ENCODE measurements at places on chromosomes 3 and 15.

- no peak for DNase-seq
Measured at GRCh38 chr15:99409097-99409473, 156.7 kb upstream of the MEF2A start.

DNA sequence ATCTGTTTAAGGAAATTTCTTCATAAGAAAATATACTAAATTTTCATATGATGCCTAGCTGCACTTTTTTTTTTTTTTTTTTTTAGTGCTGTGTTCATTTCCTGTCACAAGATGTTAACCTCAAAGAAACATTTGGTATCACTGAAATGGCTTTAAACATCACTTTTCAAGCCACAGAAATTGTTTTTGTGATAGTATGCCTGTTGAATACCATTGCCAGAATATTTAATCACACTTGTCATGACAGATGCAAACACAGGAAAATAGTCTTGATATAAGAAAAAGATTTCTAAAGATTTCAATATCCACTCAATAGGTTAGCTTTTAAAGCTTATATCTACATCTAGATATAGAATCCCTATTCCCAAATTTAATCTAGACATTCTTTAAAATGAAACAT, 608.5 kb upstream of the AGTR1 start:
- no peak for DNase-seq

- no peak for DNase-seq
Measured at GRCh38 chr3:185350841-185351240, 12.1 kb upstream of the MAP3K13 start.

GRCh38 chr3:179093807-179094206, 22.2 kb upstream of the ZMAT3 start:
- no peak for DNase-seq

- DNase-seq, result no peak
Measured at GRCh38 chr3:186108106-186108940, 566 bp downstream of the ETV5 start.

DNA sequence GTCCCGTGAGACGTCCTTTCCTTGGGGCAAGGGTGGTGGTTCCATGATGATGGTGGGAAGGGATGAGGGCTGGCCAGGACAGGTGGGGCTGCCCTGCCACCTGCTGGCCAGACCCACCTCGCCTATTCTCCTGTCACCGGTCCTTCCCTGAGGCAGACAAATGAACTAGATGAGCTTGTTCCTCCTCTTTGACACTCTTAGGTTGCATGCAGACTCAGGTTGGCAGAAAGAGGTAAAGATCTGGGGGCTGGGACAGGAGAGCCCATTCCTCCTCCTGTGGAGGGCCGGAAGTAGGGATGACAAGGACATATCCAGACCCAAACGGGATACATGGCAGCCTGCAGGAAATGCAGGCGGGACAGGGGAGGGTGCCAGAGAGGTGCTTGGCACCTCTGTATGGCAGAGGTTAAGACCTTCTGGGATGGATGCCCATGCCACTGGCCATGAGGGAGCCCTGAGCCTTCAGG, 38.6 kb downstream of the ACSBG1 start:
- DNase-seq, result peak; percentile 23

- no peak for DNase-seq
Measured at GRCh38 chr3:68988740-68989139, 24.7 kb downstream of the EOGT start.

DNA sequence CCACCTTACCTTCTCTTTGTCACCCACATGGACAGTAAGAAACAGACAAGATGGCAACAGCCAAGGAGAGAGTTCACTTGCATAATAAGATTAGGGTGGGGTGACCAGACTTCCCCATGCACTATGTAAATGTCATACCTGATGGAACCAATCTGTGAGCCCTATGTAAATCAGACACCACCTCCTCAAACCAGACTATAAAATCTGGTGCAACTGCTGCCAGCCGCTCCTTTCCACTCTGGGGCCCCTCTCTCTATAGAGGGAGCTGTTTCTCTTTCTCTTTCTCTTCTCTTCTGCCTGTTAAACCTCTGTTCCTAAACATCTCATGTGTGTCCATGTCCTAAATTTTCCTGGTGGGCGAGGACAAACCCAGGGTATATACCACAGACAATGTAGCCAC, 405.5 kb upstream of the CNTN4 start:
- no peak for DNase-seq

DNA sequence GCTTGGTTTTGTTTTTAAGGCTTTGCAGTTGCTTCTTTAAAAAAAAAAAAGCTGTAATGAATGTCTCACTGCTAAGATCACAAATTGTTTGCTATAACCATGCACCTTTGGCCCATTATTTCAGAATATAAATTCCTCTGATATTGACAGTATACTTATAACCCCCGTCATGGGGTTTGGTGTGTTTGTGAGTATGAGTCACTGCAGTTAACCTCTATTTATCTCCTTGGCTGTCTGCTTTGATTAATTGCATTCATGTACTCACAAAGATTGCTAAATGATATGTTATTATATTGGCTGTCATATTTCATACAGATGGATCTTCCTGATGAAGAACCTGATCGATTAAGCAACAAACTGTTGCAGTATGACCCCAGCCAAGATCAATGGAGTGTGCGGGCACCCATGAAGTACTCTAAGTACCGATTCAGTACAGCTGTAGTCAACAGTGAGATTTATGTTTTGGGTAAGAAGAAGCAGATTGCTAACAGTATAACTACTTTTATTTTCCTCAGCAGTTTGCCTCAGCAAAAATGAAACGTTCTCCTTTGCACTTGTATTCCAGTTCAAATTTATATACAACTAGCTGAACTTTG, 14.9 kb downstream of the KBTBD12 start:
- DNase-seq, result no peak

DNA sequence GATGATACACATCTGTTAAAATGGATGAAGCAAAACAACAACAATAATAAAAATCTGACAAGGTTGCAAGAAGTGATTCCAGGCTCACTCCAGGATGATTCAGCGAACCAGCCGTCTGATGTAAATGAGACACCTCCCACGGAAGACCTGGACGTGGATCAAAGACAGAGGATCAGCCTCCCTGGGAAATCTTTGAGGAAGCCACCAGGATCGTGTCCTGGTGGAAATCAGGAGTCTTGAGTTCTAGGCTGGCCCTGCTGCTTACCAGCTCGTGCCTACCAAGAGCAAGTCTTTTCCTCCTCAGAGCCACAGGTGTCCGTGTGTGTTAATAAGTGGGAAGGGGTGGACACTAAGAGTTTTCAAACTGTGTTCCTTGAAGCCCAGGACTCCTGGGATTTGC, 15.3 kb upstream of the ADCY5 start:
- DNase-seq, result no peak

DNA sequence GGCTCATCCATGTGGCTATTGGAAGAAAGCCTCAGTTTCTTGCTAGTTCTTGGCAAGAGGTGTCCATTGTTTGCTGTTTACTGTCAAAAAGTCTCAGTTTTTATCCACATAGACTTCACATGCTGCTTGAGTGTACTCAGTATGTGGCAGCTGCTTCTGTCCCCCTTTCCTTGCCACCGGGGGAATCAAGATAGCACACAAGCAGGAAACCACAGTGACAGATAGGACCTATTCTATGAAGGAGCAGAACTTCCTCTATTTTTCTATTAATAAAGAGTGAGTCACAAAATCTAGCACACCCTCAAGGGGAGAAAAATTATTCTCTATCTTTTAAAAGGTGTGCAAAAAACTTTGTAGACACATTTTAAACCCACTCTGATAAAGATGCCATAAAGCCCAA, 121.4 kb upstream of the GMNC start:
- no peak for DNase-seq

- no peak for DNase-seq
Measured at GRCh38 chr3:88703501-88704059, 403.8 kb upstream of the EPHA3 start.

DNA sequence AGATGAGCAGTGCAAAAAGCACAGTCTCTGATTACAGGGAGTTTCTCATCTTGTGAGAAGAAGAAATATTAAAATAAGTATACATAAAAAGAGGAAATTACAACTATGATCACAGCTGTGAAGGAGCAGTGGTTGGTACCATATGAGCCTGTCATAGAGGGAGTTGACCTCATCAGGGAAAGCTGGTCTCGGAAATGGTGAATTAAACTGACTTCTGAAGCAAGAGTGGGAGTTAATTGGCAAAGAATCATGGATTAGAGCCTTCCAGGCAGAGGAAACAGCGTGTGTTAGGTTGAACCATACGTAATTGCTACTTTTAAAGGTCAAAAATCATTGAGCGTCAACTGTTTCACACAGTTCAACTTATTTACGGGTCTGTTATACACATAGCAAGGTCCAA, 539.1 kb downstream of the EDEM1 start:
- DNase-seq, result no peak

GRCh38 chr3:105360003-105360402, 6.7 kb upstream of the ALCAM start:
- DNase-seq, result no peak

- DNase-seq, result no peak
Measured at GRCh38 chr3:17491601-17492000, 250.8 kb downstream of the TBC1D5 start.

DNA sequence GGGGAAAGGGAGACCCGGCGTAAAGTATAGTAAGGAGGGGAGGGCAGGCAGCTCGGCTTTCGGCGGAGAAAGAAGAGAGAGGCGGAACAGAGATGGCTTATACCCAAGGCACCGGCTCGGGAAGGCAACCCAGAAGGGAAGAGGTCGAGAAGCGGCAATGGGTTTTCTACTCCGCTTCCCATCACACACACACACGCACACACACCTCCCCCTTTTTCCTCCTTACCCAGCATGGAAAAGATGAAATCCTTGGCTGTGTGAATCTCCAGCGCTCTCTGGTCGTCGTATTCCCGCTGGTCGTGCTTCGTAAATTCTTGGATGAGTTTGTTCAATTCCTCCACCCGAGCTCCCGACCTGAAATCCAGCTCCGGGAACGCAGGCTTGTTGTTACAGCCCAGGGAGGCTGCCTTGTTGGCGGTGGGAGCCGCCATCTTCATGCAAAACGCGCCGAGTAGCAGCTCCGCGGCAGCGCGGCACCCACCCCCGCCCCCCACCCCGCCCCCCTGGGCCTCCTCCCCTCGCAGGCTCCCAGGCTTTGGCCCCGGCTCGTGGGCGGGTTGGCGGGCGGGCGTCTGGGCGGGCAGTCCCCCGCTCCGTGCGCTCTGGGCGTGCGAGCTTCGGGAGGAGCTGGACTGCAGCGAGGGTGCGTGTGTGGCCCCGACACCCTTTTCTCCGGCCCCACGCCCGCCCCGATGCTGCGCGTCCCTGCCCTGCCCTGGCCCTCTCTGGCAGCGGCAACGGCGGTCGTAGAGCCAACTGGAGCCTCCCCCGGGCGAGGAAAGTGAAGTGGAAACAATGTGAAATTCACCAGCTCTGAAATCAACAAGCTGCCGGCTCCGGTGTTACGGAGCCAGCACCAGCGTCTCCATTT, at the start of gene MB21D2:
MB21D2 (minus strand) TSS at position 453 of the 871 bp plus-strand sequence; CDS start at position 437, 16 bp downstream.
- peak; percentile 33 for DNase-seq

DNA sequence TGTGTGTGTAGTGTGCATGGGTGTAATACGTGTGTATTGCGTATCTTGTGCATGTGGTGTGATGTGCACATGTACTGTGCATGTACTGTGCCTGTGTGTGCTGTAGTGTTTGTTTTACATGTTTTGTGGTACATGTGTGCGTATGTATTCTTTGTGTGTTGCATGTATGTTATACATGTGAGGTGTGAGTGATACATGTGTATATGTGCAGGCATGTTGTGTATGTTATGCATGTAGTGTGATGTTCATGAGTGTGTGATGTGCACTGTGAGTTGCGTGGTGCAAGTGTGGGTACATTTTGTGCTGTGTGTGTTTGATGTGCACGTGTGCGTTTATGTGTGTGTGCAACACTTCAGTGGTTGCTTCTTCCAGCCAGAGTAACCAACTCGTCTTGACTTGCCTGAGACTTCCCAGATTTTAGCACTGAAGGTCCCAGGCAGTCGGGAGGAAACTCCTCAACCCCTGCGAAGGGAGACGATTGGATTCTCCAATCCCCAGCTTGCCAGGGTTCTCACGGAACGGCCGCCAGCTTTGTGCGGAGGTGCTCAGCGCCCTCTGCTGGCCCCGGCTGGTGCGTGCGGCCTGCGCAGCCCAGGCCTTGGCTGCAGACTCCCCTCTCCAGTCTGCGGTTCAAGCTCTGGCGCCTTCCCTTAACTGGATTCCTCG, 3.6 kb downstream of the GALNT15 start:
- peak; percentile 79 for DNase-seq

- DNase-seq, result no peak
Measured at GRCh38 chr3:138197058-138197457, 10.0 kb downstream of the ARMC8 start.

- no peak for DNase-seq
Measured at GRCh38 chr3:168885028-168885427, 778.5 kb downstream of the MECOM start.

DNA sequence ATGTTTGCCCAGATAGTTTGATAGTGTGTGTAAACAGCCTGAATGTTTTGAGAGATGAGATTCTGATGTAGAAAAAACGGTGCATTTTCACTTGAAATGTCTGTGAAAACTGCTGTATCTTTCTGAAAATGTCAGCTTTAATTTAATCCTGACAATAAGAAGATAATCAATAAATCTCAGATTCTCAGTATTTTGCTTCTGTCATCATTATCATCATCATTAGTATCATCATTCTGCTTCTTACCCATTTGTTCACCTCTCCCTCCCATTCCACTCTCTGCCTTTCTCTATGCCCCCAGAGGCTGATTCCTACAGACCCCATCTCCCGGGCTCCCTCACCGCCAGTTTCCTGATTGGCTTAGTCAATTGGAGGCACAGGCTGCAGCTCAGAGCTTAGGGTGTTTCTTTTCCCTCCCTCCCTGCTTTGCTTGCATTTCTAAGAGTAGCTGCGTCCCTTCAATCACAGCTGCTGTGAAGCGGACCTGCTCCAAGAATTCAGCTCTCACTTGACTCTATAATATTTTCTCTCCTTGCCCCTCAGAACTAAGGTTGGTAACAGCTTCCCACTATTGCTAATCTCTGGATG, 8.2 kb upstream of the SNTN start:
- no peak for DNase-seq

- DNase-seq, result no peak
Measured at GRCh38 chr15:81363718-81364500, 10.1 kb downstream of the TMC3 start.

GRCh38 chr3:49873623-49874022, 3.9 kb upstream of the CAMKV start:
- DNase-seq, result no peak

- no peak for DNase-seq
Measured at GRCh38 chr3:16533928-16534574, 20.6 kb upstream of the RFTN1 start.

- DNase-seq, result no peak
Measured at GRCh38 chr15:55241891-55242290, 45.1 kb upstream of the RSL24D1 start.

- no peak for DNase-seq
Measured at GRCh38 chr15:70435872-70436271, 327.5 kb downstream of the UACA start.

GRCh38 chr3:72453706-72454105, 394.5 kb downstream of the SHQ1 start:
- DNase-seq, result no peak

- DNase-seq, result no peak
Measured at GRCh38 chr3:59234884-59235633, 185.2 kb upstream of the CFAP20DC start.

DNA sequence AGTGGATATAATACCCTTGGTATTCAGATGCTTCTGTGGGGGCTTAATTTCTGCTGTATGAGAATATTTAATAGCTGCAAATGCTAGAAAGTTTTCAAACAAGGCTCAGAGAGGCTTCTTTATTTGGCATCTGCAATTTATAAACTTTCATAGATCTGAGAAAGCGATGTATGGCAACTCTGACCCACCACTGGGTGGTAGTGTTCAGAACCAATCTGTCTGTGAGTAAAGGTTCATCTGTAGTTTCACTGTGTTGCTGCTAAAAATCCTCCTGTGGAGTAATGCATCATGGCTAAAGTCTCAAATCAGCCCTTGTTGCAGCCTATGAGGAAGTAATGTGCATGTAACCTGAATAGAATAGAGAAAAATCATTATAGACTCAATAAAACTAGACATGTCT, 47.4 kb downstream of the CLSTN2 start:
- DNase-seq, result no peak

Data from stimulated activated CD4-positive, alpha-beta T cell treated with anti-CD3 and anti-CD28 coated beads, Interleukin-2, amount 100 ng/mL, for 48 hours (primary cell).